ENCODE measurements at places on chromosomes 7 and 10. TPM values are rescaled to one million over a fixed set of nuclear protein-coding genes. Genes with fewer than 3 reads are reported as not detected.

AGR2 gene
- total RNA-seq = 145 TPM

PRF1 gene
- total RNA-seq = 2.3 TPM

GRK5 gene
- total RNA-seq = 36.2 TPM

BICC1 gene
- total RNA-seq = 8.0 TPM

PCDH15 gene
- total RNA-seq = not detected

PI4K2A gene
- 10.3 TPM for total RNA-seq

ZFAND4 gene
- total RNA-seq = 7.6 TPM

CEP55 gene
- total RNA-seq = 1.3 TPM

CDNF gene
- total RNA-seq = not detected

TRUB1 gene
- 4.1 TPM for total RNA-seq

NYAP1 gene
- total RNA-seq = not detected

HTR7 gene
- 3.0 TPM for total RNA-seq

Data from stomach (tissue), 19 donors.